Stimulated activated CD8-positive, alpha-beta memory T cell treated with anti-CD3 and anti-CD28 coated beads, Interleukin-2, amount 100 ng/mL, for 48 hours (primary cell): ENCODE measurements at places on chromosomes 6 and 20.

GRCh38 chr6:142276256-142276655 is 25.6 kb upstream of the ADGRG6 start:
- no peak for DNase-seq

- no peak for DNase-seq
These were observed 112.6 kb upstream of the CCN2 start for GRCh38 chr6:132063738-132064137.

DNA sequence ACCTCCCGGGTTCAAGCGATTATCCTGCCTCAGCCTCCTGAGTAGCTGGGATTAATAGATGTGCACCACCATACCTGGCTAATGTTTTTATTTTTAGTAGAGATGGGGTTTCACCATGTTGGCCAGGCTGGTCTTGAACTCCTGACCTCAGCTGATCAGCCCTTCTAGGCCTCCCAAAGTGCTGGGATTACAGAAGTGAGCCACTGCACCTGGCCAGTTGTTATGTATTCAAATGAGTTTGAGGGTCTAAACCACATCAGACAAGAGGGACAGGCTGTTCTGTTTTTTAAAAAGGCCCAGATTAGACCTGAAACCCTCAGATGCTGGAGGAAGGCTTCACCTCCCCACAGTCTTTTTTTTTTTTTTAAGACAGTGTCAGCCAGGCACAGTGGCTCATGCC is 4.1 kb upstream of the SPAG4 start:
- DNase-seq: no peak

DNA sequence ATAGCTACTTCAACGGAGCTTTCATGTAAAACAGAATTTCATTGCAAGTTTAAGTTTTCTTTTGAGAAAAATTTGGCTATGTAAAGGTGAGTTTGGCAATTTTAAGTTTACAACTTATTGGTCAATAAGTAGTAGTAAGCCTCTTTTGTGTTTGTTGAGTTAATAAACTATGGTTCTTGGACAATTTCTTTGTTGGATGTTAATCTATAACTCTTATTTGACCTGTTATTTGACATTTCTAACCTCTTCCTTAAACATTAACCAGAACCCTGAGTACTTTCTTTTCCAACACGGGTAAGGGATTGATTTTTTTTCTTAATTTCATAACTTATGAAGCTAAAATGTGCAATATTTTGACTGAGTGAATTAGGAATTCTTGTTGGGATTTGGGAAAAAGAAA is 354.4 kb downstream of the PRKN start:
- DNase-seq: no peak

DNA sequence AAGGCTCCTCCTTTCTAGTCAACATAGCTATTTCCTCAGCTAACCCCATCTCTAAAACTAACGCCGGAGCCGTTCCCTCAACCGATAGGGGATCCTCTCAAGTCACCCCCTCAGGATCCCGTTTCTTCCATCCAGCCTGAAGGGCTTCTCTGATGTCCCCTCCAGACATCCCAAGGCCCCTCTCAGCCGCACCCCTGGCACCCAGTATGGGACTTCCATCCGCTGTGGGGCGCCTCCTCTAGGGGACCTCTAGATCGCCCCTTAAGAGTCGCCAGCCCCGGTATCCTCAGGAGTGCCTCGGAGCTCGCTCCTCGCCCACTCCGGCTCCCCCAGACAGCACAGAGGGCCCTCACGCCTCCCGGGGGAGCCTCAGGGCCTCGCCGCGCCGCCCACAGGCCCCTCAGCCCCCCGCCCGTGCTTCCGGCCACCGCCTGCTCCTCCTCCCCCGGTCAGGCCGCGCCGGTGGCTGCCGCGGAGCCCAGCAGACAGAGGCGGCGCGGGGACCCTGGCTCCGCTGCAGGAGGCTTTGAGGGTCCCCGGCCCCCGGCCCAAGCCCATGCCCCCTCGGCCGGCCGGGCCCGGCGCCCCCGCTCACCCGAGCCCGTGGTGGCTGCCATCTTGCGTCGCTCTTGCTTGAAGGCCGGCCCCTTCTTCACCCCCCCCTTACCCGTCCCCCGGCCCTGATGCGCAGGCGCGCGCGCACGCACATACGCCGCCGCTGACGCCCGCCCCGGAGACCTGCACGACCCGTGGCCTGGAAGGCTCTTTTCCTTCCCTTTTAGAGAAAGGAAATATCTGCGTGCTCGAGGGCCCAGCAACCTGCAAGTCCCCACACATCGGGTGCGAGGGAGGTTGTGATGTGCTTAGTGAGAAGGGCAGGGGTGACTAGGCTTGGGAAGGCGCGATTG is at the start of gene UBE2V1:
Gene UBE2V1 (minus strand): TSS at position 639 of the 908 bp plus-strand sequence. CDS start 22 bp downstream, at position 617.
- DNase-seq: peak; percentile 87

GRCh38 chr6:51467231-51467952 is 620.0 kb downstream of the PKHD1 start:
- no peak for DNase-seq

DNA sequence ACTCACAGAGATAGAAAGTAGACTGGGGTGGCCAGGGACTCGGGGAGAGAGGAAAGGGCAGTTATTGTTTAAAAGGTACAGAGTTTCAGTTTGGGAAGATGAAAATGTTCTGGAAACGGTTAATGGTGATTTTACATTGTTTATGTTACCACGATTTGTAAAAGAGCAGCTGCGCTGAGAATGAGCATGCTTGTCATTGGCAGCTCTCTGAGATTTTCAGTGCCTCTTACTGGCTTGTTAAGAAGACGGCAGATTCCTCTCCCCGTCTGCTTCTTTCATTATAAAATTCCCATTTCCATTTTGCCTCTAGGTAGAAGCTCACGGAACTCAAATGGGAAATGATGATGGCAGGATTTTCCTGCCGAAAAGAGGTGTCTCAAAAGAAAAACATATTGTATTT is 39.7 kb upstream of the PPP1R3G start:
- DNase-seq: no peak

DNA sequence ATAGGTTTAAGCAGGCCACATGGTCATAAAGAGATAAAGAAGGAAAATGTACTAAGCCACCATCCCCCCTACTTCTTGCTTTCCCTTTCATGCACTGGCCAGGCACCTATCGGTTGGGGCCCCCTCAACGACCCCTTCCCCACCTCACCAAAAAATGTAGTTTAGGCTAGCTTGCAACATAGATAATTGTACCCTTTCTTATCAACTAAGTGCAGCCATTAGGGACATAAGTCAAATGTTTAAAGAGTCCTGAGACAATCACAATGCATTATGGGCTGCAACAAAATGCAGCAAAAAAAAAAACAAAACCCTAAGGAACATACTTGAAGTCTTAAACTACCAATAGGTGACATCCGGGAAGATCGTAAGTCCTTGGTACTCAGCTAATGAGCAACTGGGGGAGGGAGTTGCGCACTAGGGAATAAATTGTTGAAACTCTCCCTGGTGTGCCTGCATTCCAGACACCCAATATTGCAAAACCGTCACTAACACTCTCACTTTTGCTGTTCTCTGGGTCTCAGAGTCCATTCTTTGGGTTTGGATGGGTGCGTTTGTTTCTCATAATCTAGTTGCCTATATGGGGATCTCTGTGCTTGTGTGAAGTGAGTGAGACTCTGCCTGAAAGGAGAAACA is 12.4 kb upstream of the HLA-G start:
- no peak for DNase-seq

DNA sequence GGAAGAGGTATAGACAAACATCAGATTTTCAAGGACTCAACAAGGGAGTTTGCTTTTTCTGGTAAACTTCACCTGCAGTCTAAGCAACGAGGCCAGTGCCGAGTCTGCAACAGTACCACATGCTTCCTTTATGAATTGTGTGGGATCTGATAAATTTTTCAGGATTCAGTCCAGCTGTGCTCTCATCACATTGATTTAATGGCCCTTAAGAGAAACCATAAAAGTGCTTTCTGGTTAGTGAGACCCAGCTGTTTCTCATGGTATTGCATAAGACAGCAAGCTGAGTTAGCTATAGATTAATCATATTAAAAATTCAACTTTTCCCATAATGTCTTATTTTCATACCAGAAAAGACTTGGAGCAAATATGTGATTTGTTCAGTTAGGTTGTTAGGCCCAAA is 291.4 kb downstream of the CENPW start:
- no peak for DNase-seq

GRCh38 chr6:137846274-137846673 is 20.8 kb upstream of the TNFAIP3 start:
- no peak for DNase-seq

GRCh38 chr6:44036196-44036595 is 91.1 kb downstream of the MRPL14 start:
- DNase-seq: no peak

GRCh38 chr20:9130521-9130920 is 61.6 kb downstream of the PLCB4 start:
- DNase-seq: no peak

DNA sequence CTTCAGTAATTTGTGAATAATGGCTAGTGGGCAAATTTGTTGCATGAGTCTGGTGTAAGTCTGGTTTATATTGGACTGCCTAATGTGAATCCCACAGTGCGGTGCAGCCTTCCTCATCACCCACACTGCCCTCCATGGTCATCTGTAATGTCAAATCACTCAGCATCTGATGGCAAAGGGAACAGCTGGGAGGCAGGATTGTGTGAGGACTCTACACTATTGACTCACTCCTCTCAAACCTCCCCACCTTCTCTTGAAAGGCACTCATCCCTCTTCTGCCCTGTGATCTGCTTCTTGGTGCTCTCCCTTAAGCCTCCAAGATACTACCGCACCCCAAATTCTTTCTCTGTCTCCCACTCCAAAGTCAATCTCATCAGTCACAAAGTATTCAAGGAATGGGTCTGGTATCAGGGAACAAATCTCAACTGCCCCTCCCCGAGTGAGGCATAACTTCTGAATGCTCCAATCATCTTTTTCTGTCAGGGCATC is 146.0 kb upstream of the BEND6 start:
- no peak for DNase-seq

DNA sequence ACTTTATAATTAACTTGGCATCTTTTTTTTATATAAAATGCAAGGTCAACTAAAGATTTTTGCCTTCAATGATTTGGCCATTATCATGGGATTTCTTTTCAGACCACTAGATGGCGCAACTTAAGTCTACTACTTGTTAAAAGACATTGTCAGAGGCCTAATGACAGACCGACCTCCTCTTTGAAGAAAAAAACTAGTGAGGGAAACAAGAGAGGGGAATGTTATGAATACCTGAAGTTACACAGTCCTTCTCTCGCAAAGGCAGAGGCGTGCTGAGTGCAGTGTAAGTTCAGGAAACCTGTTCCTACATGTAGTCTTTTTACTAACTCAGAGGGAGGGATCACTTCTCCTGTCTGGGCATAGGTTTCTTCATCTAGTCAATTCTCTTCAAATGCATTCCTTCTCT is 9.3 kb downstream of the TRAPPC3L start:
- no peak for DNase-seq

DNA sequence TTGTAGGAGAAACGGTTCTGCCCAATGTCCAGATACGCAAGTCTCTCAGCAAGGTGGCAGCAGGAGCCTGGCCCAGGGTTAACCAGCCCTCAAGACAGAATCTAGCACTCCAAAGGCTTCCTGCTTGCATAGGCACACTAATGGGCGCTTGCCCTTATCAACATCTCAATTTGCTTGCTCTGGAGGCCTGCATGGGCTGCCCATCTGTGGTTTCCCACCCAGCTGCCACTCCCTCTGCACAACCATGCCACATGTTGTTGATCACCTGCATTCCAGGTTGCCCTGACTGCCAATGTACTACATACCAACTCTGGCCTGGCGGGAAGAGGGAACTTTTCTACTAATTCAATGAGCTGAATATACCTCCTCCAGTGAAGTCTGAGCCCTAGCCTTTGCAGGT is 74.6 kb downstream of the ATG5 start:
- DNase-seq: no peak

DNA sequence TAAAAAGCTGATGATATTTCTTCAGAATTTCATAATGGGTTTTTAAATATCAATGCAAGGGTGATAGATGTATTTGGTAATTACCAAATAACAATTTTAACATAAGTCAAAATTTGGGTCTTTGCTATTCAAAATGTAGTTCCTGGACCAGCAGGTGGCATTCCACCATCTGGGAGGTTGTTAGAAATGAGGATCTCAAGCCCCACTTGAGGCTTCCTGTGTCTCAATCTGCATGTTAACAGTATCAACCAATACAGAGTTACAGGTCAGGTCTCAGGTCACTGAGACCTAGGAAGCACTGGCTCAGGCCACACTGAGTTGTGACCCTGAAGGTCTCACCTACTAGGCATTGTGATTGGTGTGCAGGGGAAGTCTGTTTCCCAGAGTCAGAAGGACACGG is 57.2 kb upstream of the MTRF1L start:
- no peak for DNase-seq

GRCh38 chr20:59139998-59140397 is 23.6 kb upstream of the ZNF831 start:
- DNase-seq: no peak

DNA sequence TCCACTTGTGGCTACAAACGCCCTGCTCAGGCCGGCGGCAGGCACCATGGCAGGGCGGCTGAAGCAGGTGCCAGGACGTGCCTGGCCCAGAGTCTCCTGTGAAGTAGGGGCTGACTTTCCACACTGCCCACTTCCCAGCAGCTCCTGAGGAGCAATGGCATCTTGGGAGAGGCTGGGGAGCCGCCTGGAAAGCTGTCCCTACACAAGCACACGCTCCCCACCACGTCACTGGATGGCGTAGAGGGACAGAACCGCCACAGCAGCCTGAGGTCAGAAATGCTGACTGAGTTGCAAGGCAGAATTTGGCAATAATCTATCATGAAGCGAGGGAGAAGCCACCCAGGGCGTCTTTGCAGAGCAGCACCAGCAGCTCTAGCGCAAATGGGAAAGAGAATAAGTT is 86.3 kb downstream of the NINL start:
- DNase-seq: no peak

GRCh38 chr6:89098461-89098860 is 17.9 kb downstream of the PNRC1 start:
- no peak for DNase-seq

DNA sequence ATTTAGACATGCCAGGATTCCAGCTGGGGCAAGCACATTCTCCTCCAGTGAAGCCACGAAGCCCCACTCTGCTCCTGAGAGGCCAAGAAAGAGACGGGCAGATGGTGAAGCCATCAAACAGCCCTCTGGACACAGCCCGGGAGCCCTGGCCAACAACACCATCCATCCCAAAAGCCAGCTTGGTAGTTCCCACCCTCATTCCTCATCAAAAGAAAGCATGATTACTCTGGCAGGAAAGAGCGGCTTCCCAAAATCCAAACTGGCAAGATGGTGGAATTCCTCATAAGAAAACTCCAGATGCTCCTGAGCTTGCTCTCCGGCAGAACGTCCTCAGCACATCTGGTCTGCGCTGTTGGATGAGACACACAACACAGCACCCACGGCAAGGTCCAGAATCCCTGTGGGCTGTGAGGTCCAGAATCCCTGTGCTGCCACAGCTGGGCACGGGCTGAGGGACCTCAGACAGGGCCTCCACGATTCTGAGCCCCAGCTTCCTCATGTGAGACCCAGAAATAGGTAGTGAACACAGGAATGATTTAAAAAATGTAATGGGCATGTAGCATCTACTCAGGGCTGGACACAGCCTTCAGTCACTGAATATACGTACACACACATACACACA is 52.6 kb downstream of the THBS2 start:
- DNase-seq: no peak

DNA sequence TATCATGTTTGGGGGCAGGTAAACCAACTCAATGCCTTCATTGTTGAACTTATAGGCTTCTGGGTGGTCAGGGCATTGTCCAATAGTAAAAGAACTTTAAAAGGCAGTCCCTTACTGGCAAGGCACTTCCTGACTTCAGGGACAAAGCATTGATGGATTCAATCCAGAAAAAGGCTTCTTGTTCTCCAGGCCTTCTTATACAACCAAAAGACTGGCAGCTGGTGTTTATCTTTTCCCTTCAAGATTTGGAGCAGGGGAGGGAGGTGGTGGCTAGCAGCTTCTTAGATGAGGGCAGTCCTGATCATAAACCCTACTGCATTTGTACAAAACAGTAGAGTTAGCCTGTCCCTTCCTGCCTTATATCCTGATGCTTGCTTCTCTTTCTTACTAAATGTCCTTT is 57.5 kb downstream of the NCOA3 start:
- DNase-seq: no peak
